SK-N-SH treated with all-trans-retinoic acid at 6 μM for 48 hours (cell line): ENCODE measurements at places on chromosomes 1 and 21.

- ATAC-seq, result peak; percentile 87
Measured at GRCh38 chr1:44553771-44554170, 120.5 kb downstream of the TMEM53 start.

GRCh38 chr1:187629075-187629474 is 800.3 kb downstream of the PLA2G4A start:
- no peak for ATAC-seq

- no peak for ATAC-seq
Measured at GRCh38 chr1:156073740-156074139, 8.5 kb downstream of the MEX3A start.

GRCh38 chr1:171655746-171656116 is 3.2 kb upstream of the MYOC start:
- no peak for ATAC-seq

- no peak for ATAC-seq
Measured at GRCh38 chr21:39118061-39118460, 65.2 kb downstream of the PSMG1 start.

DNA sequence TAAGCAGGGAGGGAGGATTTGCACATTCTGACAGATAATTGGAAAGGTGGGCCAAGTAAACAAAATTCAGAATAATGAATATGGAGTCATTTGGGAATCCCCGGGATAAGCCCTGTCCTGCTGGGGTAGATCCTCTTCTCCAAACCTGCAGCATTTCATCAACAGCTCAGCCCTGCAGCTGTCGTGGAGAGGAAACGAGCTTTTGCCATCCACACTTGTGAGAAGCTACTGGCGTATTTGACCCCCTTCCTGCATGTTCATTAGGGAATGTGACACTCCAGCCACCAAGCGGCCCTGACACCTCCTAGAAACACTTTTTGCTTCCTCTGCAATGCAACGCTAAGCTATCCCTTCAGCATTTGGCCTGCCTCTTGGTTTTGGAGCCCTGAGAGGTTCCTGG is 8.0 kb upstream of the LEFTY2 start:
- ATAC-seq, result no peak

DNA sequence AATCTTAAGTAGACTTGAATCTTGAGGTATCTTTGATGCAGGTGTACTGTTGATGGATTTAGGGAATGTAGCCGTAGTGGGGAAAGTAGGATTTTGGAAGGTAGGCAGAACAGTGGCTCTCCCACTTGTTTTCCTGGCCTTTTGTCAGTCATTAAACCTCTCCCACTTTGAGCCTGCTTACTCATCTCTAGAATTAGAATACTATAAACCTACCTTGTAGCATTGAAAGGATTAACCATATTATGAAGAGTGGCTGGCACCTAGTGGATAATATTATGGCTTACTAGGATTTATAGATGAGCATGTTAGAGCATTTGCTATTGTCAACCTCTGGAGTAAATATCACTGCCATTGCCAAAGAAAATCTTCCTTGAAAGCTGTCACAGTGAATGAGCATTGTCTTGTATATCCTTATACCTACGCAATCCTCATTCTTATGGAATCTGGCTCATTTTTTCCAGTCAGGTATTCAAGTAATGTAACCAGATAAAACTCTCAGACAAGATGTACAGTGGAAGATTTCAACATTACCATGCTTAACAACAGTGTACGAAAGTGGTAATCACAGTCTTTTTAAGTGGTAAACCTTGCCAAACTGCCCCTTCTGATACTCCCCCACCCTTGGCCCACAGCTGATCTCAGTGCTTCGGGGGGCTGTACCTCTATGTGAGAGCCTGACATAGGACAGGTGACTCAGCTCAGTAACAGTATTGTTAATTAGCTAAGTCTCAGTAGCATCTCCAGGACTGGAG is 44.4 kb downstream of the SH3GLB1 start:
- no peak for ATAC-seq
